ENCODE measurements at places on chromosomes 1 and 21. TPM values are rescaled to one million over a fixed set of nuclear protein-coding genes. Genes with fewer than 3 reads are reported as not detected.
A peak's percentile ranks its signal among the peaks of the same experiment; 100 is the strongest.

The TNFAIP8L2 gene
- total RNA-seq = not detected

DNA sequence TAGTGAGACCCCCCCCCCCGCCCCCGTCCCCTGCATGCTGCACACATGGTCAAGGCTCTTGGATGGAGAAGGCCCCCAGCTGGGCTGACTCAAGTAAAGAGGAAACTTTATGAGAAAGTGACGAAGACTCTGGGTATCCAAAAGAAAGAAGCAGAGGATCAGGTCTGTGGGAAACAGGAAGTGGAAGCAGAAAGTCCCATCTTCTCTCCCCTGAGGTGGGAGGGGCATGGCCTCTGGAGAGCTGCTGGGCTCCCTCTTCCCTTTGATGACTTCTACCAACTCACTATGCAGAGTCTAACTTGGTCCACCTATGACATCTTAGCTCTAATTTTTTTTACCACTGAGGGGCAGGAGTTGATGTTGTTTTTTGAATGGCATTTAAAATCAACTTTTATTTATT, 42.7 kb upstream of the LIN9 start:
- peak; percentile 50 for DNase-seq

DNA sequence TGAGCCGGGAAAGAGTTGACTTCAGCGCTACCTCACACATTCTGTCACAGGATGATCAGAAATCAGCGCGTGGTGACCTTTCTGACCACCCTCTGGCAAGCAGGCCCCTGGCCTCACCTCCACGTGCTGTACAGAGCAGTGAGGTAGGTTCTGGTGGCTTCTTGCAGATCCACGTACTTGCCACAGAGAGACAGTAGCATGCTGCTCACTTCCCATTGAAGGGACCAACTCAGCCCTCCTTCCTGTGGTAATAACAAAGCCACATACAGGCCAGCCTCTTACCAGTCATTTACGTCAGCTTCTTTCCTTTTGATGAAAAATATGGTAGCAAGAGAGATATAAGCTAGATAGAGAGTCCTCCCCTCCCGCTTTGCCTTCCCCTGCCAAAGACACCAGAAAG, 200.7 kb downstream of the CHRM3 start:
- no peak for DNase-seq

GRCh38 chr21:45405271-45405818, 380 bp downstream of the COL18A1 start:
- DNase-seq = no peak

The ST6GALNAC3 gene
- total RNA-seq = 0.03 TPM

The ENAH gene
- total RNA-seq = 19.4 TPM

The GSTM1 gene
- 17.0 TPM for total RNA-seq

GRCh38 chr1:47635111-47635510, 197.3 kb downstream of the FOXD2 start:
- DNase-seq = no peak

GRCh38 chr1:89201106-89201794, 2.5 kb upstream of the GBP4 start:
- DNase-seq = no peak

- DNase-seq = peak; percentile 45
Measured at GRCh38 chr1:158095737-158096335, 84.9 kb upstream of the CD1D start.

DNA sequence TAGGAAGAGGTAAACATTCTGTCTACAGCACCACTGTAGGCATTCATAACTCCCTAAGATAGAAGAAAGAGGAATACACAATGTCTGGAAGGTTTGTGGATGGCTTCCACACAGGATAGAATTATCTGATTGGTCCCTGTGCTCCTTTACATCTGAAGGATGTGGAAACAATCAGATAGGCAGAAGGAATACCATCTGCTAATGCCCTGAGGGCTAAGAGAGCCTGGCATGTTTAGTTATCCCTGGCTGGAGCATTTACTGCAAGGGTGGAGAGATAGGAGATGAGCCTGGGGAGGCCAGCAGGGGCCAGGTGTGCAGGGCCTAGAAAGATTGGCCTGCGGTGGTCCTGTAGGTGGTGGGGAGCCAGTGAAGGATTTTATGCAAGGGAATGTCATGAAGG, 8.6 kb upstream of the ACBD3 start:
- DNase-seq = no peak

GRCh38 chr21:35730325-35730724, 330.0 kb downstream of the SETD4 start:
- DNase-seq = no peak

GRCh38 chr1:221083902-221084301, 204.7 kb downstream of the HLX start:
- no peak for DNase-seq

- peak; percentile 66 for DNase-seq
Measured at GRCh38 chr1:47656719-47657685, 219.2 kb downstream of the FOXD2 start.

The MFSD2A gene
- total RNA-seq = 0.37 TPM

The TRPM2 gene
- total RNA-seq = 1.4 TPM

GRCh38 chr1:93004566-93005251, 43.4 kb upstream of the DIPK1A start:
- DNase-seq = no peak

DNA sequence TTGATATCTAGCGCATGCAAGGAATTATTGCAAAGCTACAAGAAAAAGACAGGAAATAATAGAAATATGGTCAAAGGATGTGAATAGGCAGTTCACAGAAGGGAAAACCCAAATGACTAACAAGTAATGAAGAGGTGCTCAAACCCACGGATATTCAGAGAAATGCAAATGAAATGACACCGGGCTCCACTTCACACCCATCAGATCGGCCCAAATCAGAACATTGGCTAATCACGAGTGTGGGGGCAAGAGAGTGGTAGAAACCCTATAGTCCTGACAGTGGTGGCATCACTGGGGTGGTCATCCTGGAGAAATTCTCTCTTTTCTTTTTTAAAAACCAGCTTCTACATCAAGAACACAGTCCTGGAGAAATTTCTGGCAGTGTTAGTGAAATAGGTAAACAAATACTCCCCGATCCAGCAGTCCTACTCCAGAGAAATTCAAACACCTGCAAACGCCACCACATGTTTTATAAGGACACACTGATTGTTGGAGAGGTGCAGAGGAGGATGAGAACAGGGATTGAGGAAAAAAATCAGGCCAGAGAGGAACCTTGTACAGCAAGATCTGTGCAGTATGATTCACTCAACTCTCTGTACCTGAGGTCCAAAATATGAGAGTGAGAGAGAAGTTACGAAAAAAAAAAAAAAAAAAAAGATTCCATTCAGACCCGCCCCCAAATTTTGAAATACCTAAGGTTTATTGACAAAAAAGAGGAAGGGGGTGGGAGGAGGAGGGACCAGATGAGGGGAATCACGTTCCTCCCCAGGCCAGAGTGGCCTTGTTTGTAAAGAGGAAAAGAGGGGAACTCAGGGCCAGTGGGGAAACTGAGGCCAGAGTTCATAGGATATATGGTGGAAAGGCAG, 9.2 kb upstream of the TNFRSF1B start:
- no peak for DNase-seq

DNA sequence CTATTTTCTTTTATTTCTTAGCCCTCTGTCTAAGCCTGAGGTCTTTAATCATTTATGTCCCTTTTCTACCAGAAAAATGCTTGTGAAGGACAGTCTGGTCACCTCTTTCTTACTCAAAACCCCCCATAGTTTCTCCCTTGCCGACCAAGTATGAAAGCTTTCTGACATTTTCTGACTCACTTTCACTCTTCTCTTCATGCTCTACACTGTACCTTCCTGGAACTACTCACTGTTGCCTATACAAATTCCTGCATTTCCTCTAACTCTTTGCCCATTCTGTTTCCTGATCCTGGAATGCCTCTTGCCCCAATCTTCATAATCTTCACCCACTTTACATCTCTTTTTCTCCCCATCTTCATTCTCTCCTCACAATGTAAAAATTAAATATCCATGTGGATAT, 380.0 kb downstream of the HHIPL2 start:
- DNase-seq = peak; percentile 37

GRCh38 chr1:17423781-17424245, 15.7 kb downstream of the RCC2 start:
- DNase-seq = no peak

The MCOLN2 gene
- 14.9 TPM for total RNA-seq

The C1QA gene
- total RNA-seq = not detected

GRCh38 chr1:206885341-206886060, 11.7 kb upstream of the IL24 start:
- no peak for DNase-seq

The AMY1A gene
- not detected for total RNA-seq

DNA sequence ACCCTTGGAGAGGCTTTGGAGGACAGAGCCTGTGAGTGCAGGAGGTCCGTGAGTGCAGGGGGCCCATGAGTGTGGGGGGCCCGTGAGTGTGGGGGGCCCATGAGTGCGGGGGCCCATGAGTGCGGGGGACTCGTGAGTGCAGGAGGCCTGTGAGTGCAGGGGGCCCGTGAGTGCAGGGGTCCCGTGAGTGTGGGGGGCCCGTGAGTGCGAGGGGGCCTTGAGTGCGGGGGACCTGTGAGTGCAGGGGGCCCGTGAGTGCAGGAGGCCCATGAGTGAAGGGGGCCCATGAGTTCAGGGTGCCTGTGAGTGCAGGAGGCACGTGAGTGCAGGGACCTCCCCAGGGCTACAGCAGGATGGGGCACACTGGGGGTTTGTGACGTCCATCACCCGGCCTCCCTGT, 108.3 kb upstream of the TTC34 start:
- no peak for DNase-seq

The AMY2B gene
- 0.39 TPM for total RNA-seq

DNA sequence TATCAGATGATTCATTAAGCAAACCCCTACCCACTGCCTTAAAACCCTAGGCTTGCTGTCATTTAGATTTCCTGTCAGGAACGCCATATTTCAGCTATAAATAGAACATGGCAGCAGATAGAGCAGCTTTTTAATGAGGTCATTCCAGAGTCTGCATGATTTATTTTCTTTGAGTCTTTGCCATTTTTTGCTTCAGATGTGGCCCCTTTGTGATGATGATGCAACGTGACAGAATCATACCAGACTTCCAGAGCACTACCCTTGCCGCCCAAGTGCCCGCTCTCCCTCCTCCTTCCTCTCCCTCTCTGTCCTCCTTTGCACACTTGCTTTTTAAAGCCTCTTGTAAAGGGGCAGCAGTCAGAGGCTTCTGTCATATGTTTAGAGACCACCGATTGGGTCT, 55.5 kb upstream of the TRIM67 start:
- peak; percentile 78 for DNase-seq

DNA sequence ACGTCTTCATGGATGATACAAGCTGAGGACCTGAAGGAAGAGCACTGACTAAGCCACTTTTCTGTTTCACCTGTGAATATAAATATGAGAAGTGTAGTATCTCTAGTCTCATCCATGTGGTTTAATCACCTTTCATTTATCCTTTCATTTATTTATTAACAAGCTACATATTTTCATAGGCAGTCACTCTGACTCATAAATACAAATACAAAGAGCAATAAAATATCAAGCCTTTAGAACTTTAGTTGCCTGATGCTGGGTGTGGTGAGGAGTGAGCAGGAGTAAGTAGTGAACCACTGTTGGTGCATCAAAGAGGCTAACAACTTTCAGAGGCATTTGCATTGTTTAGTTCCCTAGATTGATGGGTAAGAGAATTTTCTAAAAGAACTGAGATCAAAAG, 269.0 kb upstream of the C1orf87 start:
- no peak for DNase-seq

DNA sequence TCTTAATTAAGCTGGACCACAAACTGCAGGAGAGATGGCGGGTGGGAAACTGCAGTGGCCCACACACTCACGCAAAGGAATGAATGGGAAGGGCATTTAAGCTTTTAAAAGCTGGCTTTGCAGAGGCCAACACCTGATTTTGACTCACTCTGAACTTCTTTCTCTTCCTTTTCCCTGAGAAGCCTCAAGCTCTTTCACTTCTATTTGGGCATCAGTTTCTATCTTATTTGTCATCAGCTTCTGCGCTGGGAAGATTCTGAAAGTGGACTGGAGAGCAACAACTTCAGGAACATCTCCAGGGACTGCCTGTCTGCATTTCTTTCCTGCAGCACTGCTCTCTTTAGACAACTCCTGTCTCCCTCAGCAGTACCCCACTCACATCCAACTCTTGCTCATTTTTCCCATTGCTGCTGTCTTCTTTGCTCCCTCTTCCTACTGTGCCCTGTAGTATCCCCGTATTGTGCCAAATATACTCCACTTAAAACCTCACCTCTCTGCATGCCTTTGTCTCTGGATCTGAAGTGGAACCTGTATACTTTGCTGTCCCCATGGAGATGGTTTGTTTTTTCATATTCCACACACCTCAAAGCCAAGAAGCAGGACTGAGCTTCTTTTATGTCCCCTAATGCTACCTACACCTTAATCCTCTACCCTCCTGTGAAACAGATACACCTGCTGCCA, 143.3 kb upstream of the JUN start:
- no peak for DNase-seq

DNA sequence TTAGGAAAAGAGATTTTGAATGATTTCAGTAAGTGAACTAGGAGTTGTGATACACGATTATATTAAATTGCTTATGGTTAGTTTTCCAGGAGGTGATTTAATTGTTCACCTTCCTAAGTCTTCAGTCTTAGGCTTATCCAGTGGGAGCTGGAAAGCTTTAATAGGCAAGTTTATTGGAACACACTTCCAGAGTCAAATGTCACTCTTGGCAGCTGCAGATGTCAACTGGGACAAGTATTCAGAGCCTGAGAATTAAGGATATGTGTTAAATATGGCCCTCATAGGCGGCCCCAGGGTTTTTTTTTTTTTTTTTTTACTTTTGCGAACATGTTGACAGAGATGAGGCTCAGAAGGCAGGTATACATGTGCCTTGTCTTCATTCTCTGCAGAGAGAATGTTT, 29.2 kb downstream of the UCK2 start:
- DNase-seq = no peak

The PDPN gene
- 8.7 TPM for total RNA-seq

DNA sequence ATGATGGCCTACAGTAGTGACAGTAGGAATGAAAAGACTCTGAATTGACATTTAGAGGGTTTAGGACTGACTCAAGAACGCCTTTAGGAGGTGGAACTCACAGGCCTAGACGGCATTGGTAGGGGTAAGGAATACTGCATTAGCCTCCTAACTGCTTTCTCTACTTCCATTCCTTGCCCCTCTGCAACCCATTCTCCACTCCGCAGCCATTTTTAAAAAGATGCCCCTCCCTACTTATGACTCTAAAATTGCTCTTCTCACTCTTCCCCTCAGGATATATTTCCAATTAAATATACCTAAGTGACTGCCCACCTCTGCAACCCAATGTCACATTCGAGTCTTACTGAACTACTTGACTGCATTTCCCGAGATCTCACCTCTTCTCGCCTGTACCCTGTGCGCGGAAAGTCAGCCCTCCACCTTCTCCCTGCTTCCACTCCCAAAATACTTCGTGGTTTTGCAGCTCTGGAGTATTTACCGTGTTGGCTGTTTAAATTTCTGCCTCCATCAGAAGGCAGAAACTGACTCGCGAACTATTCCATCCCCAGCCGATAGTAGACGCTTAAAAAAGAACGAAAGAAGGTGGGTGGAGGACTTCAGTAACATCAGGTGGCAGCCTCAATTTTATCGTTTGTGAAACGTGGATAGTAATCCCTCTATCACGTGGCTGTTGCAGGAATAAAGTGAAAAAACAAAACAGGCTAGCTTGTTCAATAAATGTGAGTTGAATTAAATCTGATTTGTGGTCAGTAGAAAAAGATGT, 1.1 kb upstream of the YBX1 start:
- DNase-seq = peak; percentile 20
